ENCODE measurements at places on chromosomes 7 and 10.

GRCh38 chr10:103982639-103983038, 15.7 kb downstream of the SLK start:
- DNase-seq = no peak

GRCh38 chr10:126160971-126161630, 227.2 kb downstream of the ADAM12 start:
- no peak for DNase-seq

- DNase-seq = no peak
These were observed 5.5 kb upstream of the MDFIC start for GRCh38 chr7:114916261-114916892.

GRCh38 chr7:85023066-85023712, 163.7 kb downstream of the SEMA3D start:
- DNase-seq = no peak

GRCh38 chr10:103732339-103733044, 122.9 kb downstream of the SH3PXD2A start:
- DNase-seq = no peak

DNA sequence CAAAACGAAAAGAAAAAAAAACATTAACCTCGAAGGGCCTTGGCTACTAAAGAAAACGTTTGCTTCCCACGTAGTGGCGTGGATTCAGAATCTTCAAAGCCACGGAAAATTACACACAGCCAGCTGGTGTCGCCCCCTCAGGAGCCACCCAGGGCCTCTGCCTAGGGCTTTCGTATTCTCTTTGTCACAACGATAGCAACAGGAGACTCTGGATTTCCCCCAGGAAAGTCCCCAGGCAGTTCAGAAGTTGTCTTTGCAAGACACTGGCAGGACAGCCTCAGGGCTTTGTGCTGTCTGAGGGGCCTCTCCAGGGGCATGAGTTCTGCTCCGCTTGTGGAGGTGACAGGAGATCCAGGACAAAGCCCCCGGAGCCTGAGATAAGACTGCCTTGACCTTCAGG, 150.2 kb upstream of the INSYN2A start:
- no peak for DNase-seq

DNA sequence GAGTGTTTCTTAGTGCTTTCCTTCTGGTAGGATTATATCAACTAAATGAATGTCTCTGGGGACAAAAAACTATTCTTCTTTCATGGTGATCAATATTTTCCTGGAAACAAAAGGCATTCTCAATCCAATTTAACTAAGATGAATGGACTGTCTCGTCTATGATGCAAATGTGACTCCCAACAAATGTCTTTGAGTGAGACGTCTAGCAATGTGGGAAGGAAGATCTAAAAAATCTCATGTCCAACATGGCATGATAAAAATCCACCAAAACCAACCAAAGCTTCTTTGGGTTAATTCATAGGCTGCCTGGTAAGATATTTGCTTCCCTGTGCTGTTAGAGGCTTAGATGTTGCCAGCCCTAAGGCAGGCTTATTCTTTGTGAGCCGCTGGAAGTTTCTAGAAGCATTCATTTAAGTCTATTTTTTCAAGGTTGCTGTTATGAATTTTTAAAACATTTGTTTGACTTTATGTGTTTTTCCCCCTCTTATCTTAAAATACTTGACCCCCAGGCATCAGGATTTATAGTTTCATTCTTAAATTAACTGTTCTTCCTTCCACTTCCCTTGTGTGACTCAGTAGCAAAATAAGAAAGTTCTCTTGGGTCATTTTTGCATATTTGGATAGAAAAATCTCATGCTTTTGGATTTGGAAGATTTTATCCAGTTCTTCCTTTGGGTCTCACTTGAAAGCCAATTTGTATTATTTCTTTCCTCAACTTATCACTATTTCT, 156.3 kb downstream of the NRP1 start:
- DNase-seq = no peak

GRCh38 chr10:33566426-33566825, 232.0 kb upstream of the NRP1 start:
- no peak for DNase-seq

- DNase-seq = no peak
These were observed 94.3 kb upstream of the PDE1C start for GRCh38 chr7:32164341-32164996.

GRCh38 chr10:103111918-103112877, 80.9 kb downstream of the NT5C2 start:
- no peak for DNase-seq

DNA sequence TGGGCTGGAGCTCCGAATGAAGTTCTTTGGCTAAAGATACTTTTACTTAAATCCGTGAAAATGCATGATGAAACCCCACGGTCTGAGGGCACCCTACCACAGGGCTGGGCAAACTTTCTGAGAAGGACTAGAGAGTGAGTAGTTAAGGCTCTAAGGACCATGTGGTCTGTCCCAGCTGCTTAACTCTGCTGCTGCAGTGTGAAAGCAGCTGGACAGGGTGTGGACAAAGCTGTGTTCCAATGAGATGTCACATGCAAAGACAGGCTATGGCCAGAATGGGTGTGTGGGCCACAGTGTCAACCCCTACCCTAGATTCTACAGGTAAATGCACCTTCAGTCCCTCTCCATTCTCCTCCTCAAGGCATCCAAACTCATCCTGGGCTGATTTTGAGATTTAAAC, 18.8 kb downstream of the PDIA4 start:
- no peak for DNase-seq

GRCh38 chr10:25934621-25935139, 651 bp downstream of the MYO3A start:
- DNase-seq = no peak

DNA sequence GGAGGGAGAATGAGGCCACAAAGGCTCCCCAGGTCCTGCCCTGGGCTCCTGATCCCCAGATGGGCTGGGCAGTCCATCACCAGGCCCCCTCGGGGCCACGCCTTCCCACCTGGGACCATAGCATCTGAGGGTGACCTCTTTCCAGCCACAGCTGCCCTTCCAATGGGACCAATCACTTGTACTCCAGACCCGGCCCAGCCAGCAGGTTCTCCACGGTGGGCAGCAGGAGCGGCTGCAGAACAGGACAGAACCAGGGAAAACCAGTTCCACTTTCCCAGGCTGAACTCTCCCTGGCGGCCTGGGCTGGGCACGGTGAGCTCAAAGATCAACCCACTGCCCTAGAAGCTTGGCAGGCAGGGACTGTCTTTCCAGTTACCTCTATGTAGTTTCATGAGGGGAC, 257.6 kb downstream of the MAD1L1 start:
- peak; percentile 14 for DNase-seq

- no peak for DNase-seq
These were observed 572.6 kb downstream of the DNAJB6 start for GRCh38 chr7:157909370-157909769.

DNA sequence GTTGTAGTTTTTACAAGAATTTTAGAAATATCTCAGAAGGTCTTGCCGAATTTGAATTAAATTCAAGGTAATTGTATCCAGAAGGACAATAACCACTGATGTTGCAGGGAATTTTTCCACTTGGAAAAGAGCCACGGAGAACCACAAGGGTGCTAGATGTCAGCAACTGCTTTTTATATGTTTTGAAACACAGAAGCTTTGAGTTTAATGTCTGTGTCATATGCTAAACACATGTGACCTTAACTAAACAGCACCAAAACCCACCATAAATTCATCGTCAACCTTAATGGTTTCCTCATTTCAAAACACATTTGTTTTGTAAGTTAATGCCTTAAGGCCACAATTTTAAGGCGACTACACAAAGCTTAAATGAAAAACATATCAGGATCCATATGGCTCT, 106.9 kb downstream of the COL28A1 start:
- peak; percentile 47 for DNase-seq

- DNase-seq = no peak
These were observed 194.4 kb downstream of the PLXNA4 start for GRCh38 chr7:132381742-132382472.

- DNase-seq = no peak
These were observed 24.2 kb downstream of the IFIT5 start for GRCh38 chr10:89438525-89438924.

- DNase-seq = no peak
These were observed 10.8 kb downstream of the SLIT1 start for GRCh38 chr10:97174941-97175340.
